ENCODE measurements at places on chromosomes 16 and 17.

DNA sequence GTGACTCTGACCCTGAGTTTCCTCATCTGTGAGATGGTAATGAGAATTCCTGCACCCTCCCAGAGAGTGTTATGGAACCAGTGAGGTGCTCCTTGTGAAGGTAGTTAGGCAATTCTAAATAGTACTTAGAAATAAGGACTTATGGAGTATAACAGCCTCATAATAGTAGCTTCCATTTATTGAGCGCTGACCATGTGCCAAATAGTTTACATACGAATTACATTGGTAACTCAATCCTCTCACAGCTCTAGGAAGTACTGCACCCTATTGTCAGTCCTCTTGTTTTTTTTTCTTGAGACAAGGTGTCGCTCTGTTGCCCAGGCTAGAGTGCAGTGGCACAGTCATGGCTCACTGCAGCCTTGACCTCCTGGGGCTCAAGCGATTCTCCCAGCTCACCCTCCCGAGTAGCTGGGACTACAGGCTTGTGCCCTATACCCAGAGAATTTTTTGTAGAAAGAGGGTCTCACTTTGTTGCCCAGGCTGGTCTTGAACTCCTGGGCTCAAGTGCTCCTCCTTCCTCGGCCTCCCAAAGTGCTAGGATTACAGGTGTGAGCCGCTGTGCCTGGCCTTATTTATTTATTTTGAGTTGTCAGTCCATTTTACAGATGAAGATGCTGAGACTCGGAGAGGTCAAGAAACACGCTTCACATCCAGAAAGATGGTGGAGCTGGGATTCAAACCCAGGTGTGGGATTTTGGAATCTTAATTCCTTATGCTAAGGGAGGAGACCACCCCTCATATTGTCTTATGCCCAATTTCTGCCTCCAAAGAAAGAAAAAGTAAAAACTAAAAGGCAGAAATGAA is 2.9 kb downstream of the TNS4 start:
- no peak for DNase-seq

DNA sequence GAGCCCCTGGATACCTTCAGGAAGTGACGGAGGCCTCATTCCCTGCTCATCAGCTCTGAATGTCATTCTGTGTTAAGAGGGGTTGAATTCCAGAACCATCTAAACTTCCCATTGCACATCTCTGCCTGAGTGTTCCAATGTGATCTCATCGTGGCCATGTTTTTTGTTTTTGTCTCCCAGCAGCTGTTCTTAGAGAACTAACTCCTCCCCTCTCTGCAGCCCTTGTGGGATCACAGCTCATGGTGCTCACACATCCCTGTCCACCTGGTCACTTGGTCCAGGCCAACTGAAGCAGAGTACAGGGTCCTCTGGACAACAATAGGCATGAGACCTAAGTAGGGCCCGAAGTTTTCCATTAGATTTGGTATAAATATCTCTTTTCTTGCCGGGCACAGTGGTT is 6.0 kb upstream of the SYT17 start:
- no peak for DNase-seq

DNA sequence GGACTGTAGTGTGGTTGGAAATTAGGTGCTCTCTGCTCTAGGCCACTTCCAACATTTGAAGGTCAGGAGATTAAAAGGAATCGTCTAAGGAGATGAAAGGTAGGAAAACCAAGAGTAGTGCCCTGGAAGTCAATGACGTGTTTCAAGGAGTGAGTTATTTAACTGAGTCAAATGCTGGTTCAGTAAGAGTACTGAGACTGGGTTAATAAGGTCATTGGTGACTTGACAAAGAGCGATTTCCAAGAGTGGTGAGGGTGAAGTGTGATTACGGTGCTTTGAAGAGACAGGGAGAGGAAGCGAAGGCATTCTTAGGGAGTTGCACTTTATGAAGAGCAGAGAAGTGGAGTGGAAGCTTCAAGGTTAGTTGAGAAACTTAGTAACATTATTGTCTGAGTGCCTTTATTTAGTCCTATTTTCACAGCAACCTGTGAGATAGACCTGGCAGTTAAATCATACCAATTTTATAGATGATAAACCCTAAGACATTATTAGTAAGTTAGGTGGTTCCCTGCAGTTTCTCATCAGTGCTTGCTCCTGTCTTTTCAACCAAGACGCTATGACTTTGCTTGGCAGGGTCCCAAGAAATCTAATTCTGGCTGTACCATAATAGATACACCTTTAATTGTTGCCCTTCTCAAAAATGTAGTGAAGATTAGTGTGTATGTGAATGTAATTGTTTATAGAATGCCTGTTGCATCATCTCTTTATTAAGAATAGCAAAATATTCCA is 5.9 kb downstream of the ZNF207 start:
- no peak for DNase-seq

GRCh38 chr17:67503184-67503583 is 126.1 kb downstream of the PITPNC1 start:
- DNase-seq = no peak

- DNase-seq = no peak
Measured at GRCh38 chr17:67470163-67470562, 93.1 kb downstream of the PITPNC1 start.

GRCh38 chr17:63623786-63624530 is 1.7 kb downstream of the MAP3K3 start:
- no peak for DNase-seq

- no peak for DNase-seq
Measured at GRCh38 chr16:84132527-84133285, 12.3 kb downstream of the HSDL1 start.

- no peak for DNase-seq
Measured at GRCh38 chr16:68287276-68288251, 23.2 kb downstream of the SLC7A6OS start.

GRCh38 chr17:859824-860195 is 77.7 kb downstream of the MRM3 start:
- no peak for DNase-seq

GRCh38 chr16:85330694-85331188 is 218.5 kb upstream of the CIBAR2 start:
- no peak for DNase-seq

DNA sequence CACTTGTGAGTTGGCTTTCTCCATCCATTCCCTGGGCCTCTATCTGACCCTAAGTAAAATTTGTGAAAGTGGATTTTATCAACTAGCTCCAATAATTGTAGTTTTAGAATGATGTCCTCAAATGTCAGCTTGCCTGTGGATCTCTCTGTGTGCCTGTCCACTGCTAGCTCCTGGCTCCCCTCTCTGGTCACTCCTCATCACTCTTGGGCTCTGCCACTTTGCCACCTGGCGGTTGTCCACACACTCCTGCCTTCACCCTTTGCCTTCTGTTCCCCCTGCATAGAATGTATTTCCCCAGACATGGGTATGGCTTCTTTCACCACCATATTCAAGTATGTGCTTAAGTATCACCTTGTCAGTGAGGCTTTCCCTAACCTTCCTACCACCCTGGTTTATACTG is 19.8 kb downstream of the ANKFN1 start:
- DNase-seq = no peak

DNA sequence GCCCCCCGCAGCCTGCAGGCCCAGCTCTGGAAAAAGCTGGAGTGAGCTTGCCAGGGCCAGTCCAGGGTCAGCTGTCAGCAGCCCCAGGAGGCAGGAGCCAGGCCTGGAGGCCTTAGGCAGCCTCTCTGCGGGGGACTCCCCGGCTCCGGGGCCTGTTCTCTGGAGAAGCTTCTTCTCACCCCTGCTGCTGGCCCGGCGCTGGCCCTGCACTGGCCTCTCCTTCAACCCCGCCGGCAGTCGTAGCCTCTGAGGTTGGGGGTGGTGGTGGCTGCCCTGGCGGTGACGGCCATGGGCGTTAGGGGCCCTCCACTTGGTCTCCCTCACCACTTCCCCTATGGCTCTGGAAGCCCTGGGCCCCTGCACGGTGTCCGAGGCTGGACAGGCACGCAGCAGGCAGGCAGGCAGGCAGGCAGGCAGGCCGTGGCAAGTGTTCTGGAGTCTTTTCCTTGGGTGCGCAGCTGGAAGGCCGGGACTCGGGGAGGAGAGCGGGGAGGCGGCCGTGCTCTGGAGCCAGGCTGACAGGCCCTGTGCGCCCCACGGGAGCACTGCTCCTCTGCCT is 2.1 kb downstream of the FOXF1 start:
- DNase-seq = no peak

DNA sequence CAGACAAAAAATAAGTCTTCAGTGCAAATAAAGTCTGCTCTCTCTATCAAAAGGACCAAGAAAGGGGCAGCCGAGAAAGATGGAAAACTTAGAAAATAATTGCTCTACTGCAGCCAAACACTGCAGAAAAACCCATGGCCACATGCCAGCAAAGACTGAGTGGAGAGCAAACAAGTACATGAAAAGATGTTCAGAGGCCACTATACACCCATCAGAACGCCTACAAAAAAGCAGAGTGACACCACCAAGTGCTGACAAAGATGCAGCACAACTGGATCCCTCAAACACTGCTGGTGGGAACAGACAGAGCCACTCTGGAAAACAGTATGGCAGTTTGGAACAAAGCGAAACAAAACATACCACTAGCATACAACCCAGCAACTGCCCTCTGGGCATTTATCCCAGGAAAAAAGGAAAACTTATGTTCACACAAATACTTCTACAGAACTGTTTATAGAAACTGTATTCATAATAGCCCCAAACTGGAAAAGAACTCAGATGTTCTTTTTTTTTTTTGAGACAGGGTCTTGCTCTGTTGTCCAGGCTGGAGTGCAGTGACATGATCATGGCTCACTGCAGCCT is 36.7 kb downstream of the KIAA0753 start:
- no peak for DNase-seq

DNA sequence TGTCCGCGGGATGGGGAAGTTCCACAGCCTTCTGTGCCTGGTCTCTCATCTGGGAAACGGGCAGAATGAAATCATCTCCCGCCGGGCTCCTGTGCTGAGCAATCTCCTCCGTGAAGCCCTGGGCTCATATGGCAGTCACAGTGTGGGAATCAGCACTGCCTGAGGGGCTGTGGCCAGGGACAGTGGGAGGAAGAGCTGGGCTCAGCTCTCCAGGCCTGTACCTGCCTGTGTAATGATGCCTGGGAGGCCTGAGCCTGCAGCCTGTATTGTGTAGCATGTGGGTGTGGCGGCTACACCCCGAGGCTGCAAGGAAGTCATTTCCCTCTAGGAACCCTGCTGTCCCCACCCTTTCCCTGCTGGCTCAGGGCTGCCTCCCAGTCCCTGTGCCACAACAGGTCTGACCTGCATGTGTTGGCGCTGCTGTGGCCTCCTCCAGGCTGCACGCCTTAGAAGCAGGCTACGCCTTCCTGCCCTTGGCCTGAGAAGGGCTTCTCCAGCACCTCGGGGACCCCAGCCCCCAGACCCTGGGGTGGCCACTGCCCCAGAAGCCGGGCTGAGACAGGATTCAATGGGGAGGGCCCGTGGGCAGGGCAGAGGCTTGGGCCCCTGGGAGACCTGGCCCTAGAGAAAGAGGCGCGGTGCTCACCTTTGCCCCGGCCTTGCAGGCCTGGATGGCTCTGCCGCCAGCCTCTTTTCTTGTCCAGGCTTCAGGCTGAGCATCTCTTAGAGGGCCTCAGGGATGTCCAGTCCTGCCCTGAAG is 2.1 kb downstream of the ITGB4 start:
- DNase-seq = no peak

DNA sequence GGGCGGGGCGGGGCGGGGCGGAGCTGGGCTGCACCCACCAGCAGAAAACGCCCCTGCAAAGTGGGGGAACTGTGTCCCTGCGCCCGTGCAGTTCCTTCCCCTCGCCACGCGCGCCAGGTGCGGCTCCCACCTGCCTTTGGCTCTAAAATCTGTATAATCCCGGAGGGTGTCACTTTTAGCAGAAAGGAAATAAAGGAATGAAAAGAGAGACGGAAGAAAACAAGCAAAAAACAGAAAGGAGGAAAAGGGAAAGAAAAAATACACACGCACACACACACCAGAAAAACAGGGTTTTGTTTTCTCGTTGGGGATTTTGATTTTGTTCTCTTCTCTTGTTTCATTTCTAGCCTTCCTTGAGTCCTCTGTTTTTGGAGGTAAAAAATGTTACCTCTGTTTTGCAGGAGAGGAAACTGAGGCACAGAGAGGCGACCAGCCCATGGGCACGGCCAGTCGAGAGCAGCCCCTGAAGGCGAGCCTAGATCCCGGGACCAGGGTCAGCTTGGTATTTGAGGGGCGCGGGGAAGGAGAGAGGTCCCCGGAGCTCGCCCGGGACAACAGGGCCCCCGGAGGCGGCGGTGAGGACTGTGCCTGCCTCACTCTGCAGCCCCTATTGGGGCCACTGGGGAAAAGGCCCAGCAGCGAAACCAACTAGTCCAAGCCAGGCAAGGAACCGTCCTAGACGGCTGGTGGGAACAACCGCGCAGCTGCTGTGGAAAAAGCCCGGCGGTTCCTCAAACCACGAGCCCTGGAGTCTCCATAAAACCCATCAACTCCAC is 594 bp upstream of the CARHSP1 start:
- DNase-seq = no peak

GRCh38 chr17:40443988-40444899 is 994 bp downstream of the IGFBP4 start:
- DNase-seq = no peak

- DNase-seq = no peak
Measured at GRCh38 chr17:20989991-20990855, 52.6 kb downstream of the USP22 start.

GRCh38 chr16:87681981-87682570 is 79.8 kb downstream of the JPH3 start:
- no peak for DNase-seq

DNA sequence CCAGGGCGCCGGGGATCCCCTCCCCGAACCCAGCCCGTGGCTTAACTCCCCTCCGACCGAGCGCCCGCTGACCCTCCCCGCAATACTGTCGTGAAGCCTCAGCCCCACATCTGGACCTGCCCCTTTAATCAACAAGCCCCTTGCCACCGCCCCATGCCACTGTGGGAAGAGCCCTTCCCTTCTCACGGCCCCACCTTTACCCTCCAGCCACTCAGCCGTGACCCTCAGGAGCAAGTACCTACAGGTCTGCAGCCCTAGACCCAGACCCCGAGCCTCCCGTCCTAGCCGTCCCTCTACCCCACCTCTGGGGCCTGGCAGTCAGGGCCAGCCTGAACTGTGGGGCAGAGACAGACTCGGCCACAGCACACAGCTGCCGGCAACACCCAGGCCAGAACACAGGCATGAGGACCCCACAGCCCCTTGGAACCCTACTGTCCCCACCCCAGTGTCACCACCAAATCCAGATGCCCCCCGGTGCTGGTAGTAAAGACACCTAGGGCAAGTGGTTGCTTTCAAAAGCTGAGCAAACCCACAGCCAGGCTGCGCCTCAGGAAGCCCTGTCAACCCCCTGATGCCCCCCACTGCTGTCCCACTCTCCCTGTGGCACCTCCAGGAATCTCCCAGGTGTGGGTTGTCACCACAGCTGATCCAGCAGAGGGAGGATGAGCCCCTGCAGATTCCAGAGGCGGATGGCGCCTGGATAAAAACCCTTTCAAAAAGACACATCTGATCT is 1.4 kb downstream of the NXPH3 start:
- DNase-seq = no peak
